ENCODE measurements at places on chromosomes 12 and 14. TPM values are rescaled to one million over a fixed set of nuclear protein-coding genes. Genes with fewer than 3 reads are reported as not detected.

- no peak for DNase-seq
Measured at GRCh38 chr14:99521176-99522024, 40.2 kb downstream of the CCNK start.

DNA sequence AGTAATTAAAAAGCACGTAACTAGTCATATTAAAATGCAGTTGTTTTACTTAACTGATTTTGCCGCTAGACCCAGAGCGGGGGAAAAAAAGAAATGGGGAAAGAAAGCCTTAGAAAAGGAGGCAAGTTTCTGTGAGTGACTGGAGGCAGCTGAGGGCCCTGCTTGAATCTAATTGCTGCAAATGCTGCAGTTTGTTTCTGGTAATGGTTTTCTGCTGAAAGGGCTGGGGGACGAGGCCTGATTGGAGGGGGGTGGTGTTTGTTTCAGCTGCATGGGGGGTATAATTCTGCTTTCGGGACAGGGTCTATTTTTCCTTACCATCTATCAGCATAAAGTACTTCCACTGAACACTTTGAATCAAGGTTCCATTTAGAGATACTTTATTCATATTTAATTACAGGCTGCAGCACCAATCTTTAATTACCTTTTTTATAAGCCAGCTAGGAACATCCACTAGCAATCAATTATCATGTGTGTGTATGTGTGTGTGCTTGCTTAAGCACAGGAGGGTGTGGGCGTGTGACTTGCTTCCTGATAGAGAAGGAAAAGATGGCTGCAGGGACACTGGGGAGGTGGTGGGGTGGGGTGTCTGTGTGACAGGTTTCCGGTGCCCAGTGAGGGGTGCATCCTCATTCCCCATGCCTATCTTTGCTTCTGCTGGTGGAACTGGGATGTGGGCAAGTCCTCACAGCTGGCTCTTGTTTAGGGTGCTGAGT is 83.4 kb downstream of the ADCK1 start:
- DNase-seq = no peak

- no peak for DNase-seq
Measured at GRCh38 chr14:103395244-103395643, 10.0 kb downstream of the MARK3 start.

- no peak for DNase-seq
Measured at GRCh38 chr14:70838076-70838475, 28.8 kb upstream of the MAP3K9 start.

Gene KLHL33
- not detected for total RNA-seq

Gene CRIP1
- total RNA-seq = not detected

DNA sequence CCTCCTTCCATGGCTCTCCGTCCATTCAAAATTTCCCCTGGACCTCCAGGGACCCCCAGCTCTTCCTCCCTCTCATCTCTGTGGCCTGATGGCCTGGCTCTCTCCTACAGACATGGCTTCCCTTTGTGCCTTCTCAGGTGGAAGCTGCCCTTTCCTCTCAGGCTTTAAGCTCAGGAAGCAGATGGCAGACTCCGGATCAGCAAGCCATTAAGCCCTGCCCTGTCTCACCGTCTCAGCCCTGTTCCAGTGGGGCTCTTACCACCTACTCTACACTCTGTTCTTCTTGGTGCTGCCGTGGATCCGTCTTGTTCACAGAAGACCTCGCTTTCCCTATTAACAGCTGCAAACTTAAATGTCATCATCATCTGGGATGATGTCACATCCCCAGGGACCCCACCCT is 33.1 kb downstream of the NPC2 start:
- no peak for DNase-seq

DNA sequence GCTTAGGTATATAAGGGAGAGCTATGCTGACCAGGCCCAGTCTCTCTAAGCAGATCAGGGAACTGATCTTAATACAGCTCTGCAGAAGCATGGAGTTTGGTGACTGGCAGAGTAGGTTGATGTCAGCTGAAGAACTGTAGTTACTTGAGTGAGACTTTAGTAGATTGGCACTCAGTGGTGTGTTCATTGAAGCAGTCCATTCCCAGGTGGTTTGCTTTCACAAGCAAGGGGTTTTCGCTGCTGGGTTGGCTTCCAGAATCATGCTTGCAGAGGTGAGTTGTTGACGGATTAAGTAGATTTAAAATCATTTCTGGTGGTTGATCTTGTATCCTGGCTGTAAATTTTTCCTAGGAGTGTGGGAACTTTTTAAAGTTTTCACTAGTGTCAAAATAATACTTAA is 6.5 kb upstream of the DHRS7 start:
- no peak for DNase-seq

Gene HOXC12
- total RNA-seq = not detected

- no peak for DNase-seq
Measured at GRCh38 chr12:10226086-10226485, 13.4 kb downstream of the GABARAPL1 start.

DNA sequence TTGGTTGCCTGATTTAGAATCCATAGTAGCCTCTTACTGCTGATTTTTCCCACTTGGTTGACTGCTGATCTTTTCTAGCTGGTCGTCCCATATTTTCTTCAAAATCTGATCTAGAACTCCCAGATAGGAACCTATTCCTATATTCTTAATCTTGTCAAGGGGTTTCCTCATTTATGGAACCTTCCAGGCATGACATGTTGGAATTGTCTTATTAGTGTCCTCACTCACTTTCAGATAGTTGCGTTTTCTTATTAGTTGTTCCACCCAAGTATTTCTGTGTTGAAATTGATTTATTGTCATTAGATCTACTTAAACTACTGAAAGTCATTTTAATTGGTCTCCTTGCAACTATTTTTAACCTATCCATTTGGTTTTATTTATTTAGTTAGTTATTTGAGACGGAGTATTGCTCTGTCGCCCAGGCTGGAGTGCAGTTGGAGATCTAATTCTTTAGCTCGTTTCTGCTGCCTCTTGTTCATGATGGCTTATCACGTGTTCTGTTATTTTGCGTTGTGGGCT is 25.0 kb downstream of the KTN1 start:
- DNase-seq = no peak

Measured in H4 (cell line).